ENCODE measurements at places on chromosomes 11 and 22.

- no peak for DNase-seq
These were observed 110.9 kb downstream of the ELP4 start for GRCh38 chr11:31620434-31620833.

DNA sequence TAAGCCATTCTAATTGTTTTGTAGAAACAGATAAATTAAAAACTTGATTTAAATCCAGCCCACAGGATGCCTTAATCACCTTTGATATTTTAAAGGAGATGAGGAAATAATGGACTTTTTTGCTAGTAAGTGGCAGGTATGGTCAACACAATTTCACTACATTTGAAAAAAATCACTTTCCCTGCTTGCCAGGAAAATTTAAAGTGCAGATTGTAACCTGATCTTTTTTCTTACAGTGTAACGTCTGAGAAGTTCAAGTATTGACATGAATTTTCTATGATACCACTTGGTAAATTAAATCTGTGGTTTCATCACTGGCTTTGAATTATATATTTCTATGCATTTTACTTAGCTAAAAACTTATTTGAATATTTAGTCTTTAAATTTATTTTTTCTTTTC, 65.3 kb downstream of the ARHGEF12 start:
- DNase-seq = no peak

DNA sequence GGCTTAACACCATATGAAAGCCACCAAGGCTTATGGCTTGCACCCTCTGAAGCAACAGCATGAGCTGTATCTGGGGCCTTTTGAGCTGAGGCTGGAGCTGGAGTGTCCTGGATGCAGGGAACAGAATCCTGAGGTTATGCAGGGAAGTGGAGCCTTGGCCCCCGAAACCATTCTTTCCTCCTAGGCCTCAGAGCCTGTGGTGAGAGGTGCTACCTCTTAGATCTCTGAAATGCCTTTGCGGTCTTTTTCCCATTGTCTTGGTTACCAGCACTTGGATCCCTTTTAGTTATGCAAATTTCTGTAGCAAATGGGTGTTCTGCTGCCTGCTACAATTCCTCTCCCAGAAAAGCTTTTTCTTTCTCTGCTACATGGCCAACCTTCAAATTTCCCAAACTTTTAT, 72.7 kb upstream of the CLPB start:
- no peak for DNase-seq

GRCh38 chr11:117449111-117449693, 121.5 kb downstream of the CEP164 start:
- DNase-seq = no peak

GRCh38 chr11:96554236-96554820, 164.5 kb downstream of the JRKL start:
- no peak for DNase-seq

GRCh38 chr11:2298795-2299761, 2.6 kb downstream of the C11orf21 start:
- no peak for DNase-seq

- DNase-seq = no peak
These were observed 9.4 kb downstream of the OR5B21 start for GRCh38 chr11:58498464-58498863.

DNA sequence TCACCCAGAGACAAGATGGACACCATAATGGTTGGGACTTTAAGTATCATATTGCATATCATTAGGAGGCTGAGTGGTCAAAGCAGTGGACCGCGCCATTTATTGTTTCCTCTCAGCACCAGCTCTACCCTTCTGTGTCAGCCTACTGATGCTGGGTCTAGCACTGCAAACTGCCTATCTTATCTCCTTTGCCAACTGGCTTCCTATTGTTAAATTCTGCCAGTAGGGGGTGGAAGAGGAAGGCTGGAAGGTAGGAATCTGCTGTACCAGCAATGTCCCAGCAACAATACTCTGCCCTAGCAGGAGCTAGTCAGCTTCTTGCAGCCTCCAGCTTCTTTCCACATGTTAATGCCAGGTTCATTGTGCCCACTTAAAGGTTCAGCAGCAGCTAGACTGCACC, 367.1 kb upstream of the PDGFD start:
- DNase-seq = no peak

GRCh38 chr11:76336597-76336996, 44.3 kb downstream of the THAP12 start:
- no peak for DNase-seq

GRCh38 chr11:20243974-20244373, 83.7 kb upstream of the DBX1 start:
- DNase-seq = no peak

DNA sequence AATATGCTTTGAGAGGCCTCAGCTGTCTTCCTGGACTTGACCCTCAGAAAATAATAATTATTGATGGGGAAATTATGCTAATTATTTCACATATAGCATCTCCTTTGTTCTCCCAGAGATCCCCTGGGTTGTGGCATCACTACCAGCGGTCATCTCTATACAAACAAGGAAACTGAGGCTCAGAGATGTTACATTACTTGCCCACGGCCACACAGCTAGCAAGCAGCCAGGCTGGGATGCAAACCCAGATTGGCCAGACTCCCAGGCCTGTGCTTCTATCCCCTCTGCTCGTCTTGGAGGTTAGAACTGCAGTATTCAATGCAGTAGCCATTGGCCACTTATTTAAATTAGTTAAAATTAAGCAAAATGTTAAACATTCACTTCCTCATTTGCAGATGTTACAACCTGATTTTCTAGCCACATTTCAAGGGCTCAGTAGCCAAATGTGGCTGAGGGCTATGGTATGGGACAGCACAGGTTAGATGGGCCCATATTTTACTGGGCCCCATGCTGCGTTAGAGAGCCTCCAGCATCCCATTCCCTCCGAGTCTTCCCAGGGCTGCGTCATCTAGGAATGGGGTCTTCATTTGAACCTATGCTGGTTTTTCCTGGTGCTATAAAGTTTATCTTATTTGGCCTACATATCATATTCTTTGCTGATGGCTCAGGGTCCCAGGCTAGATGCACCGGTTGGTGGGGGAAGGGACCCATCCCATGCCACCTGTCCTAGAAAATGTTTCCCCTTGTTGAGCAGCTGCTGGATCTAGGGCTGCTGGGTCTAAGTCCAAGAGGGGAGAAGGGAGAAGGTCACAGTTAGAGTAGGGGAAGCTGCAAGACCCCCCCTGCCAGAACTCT, 2.2 kb downstream of the SLC35C1 start:
- no peak for DNase-seq

DNA sequence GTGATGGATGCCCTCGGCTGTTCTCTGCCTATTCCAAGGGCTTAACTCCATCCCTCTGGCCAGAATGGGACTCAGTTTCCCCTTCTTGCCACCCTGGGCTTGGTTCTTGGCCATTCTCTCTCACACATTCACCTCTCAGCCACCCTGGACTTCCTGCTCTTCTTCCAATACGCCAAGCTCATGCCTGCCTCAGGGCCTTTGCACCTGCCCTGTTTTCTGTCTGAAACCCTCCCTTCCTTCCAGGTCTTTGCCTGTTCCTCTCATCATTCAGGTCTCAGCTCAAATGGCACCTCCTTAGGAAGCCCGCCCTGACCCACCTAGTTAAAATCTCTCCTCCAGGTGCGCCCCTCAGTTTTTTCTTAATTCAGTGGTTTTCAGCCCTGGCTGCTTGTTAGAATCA, 76.6 kb upstream of the TP53I11 start:
- DNase-seq = no peak

DNA sequence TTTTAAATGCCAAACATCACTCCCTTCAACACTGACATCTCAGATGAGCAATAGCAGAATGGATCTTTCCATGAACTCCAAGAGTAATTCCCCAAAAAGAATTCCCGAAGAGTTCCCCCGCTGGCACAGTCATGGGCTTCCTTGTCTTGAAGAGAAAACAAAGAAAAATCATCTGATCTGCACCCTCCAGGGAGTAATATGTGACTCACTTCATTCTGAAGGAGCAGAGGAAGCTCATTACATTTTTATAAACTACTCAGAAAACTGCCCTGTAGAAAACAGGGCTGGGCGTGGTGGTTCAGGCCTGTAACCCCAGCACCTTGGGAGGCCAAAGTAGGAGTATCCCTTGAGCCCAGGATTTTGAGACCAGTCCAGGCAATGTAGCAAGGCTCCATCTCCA, 35.7 kb downstream of the CELSR1 start:
- no peak for DNase-seq

DNA sequence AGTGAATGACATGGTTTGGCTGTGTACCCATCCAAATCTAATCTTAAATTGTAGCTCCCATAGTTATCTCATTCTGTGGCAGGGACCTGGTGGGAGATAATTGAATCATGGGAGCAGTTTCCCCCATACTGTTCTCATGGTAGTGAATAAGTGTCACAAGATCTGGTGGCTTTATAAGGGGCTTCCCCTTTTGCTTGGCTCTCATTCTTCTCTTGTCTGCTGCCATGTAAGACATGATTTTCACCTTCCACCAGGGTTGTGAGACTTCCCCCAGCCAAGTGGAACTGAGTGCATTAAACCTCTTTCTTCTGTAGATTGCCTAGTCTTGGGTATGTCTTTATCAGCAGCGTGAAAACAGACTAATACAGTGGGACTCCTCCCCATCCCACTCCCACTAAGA, 11.1 kb downstream of the OR5A2 start:
- DNase-seq = no peak

- no peak for DNase-seq
These were observed 7.3 kb downstream of the CCDC117 start for GRCh38 chr22:28779833-28780232.
